WTC11 (cell line): ENCODE measurements at places on chromosomes 5 and 9. TPM values are rescaled to one million over a fixed set of nuclear protein-coding genes. Genes with fewer than 3 reads are reported as not detected.

GRCh38 chr5:83564069-83564749 lies 92.7 kb downstream of the VCAN start:
- H3K36me3 ChIP-seq = peaks cover 42% of the 10 kb centered on the region
- no peak overlapping the region for H3K4me3 ChIP-seq
- no peak overlapping the region for H3K27ac ChIP-seq

DNA sequence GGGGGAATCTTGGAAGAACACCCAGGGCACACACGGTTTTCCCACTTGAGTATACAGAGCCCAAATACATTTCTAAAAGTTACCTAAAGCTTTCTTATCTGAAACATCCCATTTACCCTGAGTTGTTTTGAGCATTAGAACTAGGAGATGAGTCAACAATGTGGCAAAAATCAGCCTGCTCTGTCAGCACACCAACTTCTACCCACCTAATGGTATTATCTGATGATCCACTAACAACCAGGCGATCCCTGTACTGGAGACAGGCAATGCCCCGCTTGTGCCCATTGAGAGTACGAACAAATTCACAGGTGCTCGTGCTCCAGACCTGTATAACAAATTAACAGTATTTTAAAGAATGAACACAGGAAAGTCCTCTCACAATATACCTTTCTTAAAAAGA lies 87.0 kb downstream of the SMIM23 start:
- H3K27me3 ChIP-seq = no peaks in the 10 kb centered on the region
- no peak overlapping the region for H3K4me3 ChIP-seq
- no peaks in the 10 kb centered on the region for H3K4me1 ChIP-seq
- H3K36me3 ChIP-seq = peaks cover 47% of the 10 kb centered on the region
- DNase-seq = no peak
- H3K27ac ChIP-seq = no peak overlapping the region

DNA sequence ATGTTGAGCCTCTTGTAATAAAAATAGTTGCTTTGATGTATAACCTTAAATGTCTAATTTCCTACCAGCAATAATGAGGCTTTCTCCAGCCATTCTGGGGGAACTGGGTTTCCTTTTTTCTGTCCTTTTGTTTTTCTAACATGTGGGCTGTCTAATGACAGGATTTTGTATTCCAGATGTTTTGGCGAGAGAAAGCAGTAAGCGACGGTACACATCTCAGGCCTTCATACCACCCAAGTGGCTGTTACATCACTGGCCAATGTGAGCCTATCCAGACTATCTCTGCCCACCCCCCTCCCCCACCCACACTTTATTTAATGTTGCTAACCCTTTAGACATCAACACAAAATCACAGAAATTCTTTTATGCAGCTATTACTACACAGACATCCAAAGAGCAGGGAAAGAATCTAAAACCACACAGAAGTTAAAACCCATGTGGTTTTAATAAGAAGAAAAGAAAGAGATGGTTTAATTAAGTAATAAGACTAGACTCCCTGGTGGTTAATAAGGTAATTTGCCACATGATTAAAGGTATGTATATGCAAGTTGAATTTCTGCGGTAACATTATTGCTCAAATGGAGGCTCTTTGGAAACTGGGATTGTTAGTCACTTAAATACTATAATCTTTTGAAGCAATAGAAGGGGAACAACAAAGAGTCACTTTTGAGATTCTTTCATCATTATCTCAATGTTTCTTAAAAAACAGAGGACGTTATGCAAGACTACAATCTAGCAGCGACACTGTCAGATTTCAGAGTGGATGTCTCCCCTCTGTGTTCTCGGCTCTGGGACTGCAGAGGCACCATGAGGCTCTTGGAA lies 365.1 kb downstream of the ENC1 start:
- DNase-seq = no peak
- H3K4me1 ChIP-seq = peaks cover 13% of the 10 kb centered on the region
- H3K36me3 ChIP-seq = no peaks in the 10 kb centered on the region

- no peak overlapping the region for H3K27ac ChIP-seq
- peak overlapping the region; percentile 74 for H3K4me3 ChIP-seq
- peak; percentile 54 for DNase-seq
- peaks cover 92% of the 10 kb centered on the region for H3K27me3 ChIP-seq
- H3K4me1 ChIP-seq = peaks cover 6% of the 10 kb centered on the region
- no peaks in the 10 kb centered on the region for H3K36me3 ChIP-seq
Observed at GRCh38 chr9:32782476-32783167, 718 bp upstream of the TMEM215 start.

- no peak overlapping the region for H3K27ac ChIP-seq
- H3K27me3 ChIP-seq = peaks cover 84% of the 10 kb centered on the region
- H3K36me3 ChIP-seq = no peaks in the 10 kb centered on the region
- no peak for DNase-seq
- no peak overlapping the region for H3K4me3 ChIP-seq
Observed at GRCh38 chr5:169226895-169227294, 74.0 kb downstream of the SLIT3 start.

DNA sequence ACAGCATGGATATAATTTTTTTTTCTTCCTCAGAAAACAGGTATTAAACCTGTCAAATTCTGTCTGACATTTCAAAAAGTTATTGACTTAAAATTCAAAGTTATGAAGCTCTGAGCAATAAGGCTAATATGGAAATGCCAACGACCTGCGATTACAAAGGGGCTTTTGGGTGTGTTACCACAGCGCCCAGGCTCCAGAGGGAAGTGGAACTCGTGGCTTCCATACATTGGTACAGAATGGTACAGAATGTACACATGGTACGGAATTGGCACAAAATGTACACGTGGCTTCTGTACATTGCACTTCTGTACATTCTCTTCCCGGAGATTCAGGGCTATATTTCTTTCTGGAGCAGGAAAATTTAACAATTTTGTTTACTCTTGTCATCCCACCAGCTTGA lies 225.1 kb upstream of the TBCA start:
- H3K4me3 ChIP-seq = no peak overlapping the region
- H3K27me3 ChIP-seq = peaks cover 15% of the 10 kb centered on the region
- H3K36me3 ChIP-seq = no peaks in the 10 kb centered on the region
- H3K27ac ChIP-seq = no peak overlapping the region

GRCh38 chr9:111399772-111400563 lies 69.9 kb upstream of the OR2K2 start:
- H3K4me3 ChIP-seq = no peak overlapping the region
- no peak overlapping the region for H3K27ac ChIP-seq

- H3K27me3 ChIP-seq = no peaks in the 10 kb centered on the region
- peak; percentile 88 for DNase-seq
- H3K27ac ChIP-seq = peak overlapping the region; percentile 91; the same call in 1 of the 2 replicates
- H3K4me3 ChIP-seq = peak overlapping the region; percentile 85
- H3K36me3 ChIP-seq = no peaks in the 10 kb centered on the region
Observed at GRCh38 chr5:134526483-134527155, 1.1 kb downstream of the JADE2 start.

- DNase-seq = no peak
- peaks cover 13% of the 10 kb centered on the region for H3K4me1 ChIP-seq
- H3K27me3 ChIP-seq = no peaks in the 10 kb centered on the region
- H3K27ac ChIP-seq = no peak overlapping the region
- H3K36me3 ChIP-seq = 0 out of 2 replicates have a peak, but pooled peaks cover 2% of the 10 kb centered on the region
Observed at GRCh38 chr9:95150903-95151302, 166.6 kb downstream of the FANCC start.

- H3K4me1 ChIP-seq = no peaks in the 10 kb centered on the region
- no peak overlapping the region for H3K27ac ChIP-seq
- no peak for DNase-seq
- H3K27me3 ChIP-seq = no peaks in the 10 kb centered on the region
Observed at GRCh38 chr5:20055301-20055700, 67.3 kb upstream of the CDH18 start.

GRCh38 chr9:23123048-23123632 lies 676.5 kb downstream of the DMRTA1 start:
- no peaks in the 10 kb centered on the region for H3K36me3 ChIP-seq
- no peak overlapping the region for H3K27ac ChIP-seq
- no peak overlapping the region for H3K4me3 ChIP-seq
- DNase-seq = peak; percentile 35

DNA sequence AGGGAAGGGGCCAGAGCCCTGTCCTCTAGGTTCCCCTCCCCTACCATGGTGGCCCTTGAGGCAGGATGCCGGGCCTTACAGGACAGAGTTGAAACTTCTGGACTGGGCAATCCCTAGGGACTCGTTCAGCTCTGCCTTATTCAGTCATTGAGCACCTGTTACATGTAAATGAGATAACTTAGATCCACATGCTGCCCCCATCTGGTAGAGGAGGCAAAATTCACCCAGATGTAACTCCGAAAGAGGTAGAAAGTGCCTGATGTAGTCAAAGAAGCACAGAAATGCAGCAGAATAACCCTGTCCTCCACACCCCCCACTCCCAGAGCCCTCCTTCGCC lies 1.5 kb downstream of the GGTA1 start:
- H3K4me1 ChIP-seq = peaks cover 28% of the 10 kb centered on the region
- H3K36me3 ChIP-seq = 0 out of 2 replicates have a peak, but pooled peaks cover 4% of the 10 kb centered on the region
- H3K27me3 ChIP-seq = peaks cover 76% of the 10 kb centered on the region
- peak; percentile 61 for DNase-seq
- H3K27ac ChIP-seq = no peak overlapping the region
- H3K4me3 ChIP-seq = peak overlapping the region; percentile 79

DNA sequence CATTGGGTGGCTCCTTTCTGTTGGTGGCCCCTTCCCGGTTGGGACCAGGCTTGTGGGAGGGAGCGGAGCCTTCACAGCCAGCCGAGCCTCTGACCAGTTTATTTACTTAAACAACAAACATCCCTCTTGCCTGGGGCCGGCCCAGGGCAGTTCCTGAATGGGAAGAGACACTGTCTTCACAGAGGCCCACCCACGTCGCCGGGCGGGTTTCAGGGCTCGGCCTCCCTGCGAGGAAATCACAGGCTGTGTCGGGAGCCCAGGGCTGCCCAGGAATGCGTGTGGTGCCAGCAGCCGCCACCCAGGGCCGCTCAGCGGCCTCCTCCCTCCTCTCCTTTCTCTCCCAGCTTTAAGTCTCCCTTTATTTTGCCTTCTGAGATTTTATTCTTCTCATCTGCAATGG lies 132.5 kb downstream of the HSD17B3 start:
- 0 out of 2 replicates have a peak overlapping the region, but pooled peaks have one; percentile 41 for H3K27ac ChIP-seq
- DNase-seq = peak; percentile 84
- H3K36me3 ChIP-seq = no peaks in the 10 kb centered on the region
- peaks cover 21% of the 10 kb centered on the region for H3K4me1 ChIP-seq

- no peak overlapping the region for H3K4me3 ChIP-seq
- H3K4me1 ChIP-seq = peaks cover 4% of the 10 kb centered on the region; the same call in 1 of the 2 replicates
- peaks cover 62% of the 10 kb centered on the region for H3K36me3 ChIP-seq
- peak overlapping the region; percentile 57; the same call in 1 of the 2 replicates for H3K27ac ChIP-seq
- H3K27me3 ChIP-seq = no peaks in the 10 kb centered on the region
- peak; percentile 46 for DNase-seq
Observed at GRCh38 chr5:1324719-1325190, 20.1 kb downstream of the CLPTM1L start.

DNA sequence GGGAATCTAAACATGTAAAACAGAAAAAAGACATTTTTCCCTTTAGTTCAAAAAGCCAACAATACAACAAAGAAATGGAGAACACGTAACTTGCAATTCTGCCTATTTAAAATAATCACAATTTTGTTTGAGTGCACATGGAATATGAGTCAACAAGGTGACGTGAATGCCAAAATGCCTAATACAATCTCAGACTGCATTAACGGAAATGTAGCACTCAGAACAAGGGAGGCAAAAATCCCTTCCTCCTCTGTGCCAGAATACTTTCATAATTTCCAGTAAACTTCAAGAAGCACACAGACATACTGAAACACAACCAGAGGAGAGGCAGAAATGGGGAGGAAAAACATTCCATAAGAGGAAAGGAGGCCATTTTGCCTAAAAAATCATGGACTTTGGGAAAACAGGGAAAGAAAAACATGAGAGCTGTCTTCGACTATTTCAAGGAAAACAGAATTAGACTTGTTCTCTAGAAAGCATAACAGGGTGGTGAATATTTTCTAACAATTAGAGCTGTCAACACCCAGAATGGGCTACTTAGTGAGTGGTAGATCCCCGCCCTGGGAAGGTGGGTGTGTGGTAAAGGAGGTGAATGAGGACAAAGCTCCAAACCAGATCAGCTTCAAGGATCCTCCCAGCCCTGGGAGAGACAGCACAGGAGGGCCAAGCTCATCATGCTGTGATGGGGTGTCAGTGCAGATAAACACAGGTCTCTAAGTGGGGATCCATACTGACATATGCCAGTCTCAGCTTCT lies 48.2 kb downstream of the ABCA1 start:
- peaks cover 46% of the 10 kb centered on the region for H3K4me1 ChIP-seq
- peaks cover 12% of the 10 kb centered on the region for H3K27me3 ChIP-seq
- H3K4me3 ChIP-seq = no peak overlapping the region
- no peak for DNase-seq
- H3K36me3 ChIP-seq = 0 out of 2 replicates have a peak, but pooled peaks cover 4% of the 10 kb centered on the region

GRCh38 chr9:35730486-35730854 lies 1.5 kb downstream of the TLN1 start:
- no peaks in the 10 kb centered on the region for H3K27me3 ChIP-seq
- peaks cover 14% of the 10 kb centered on the region for H3K4me1 ChIP-seq
- DNase-seq = no peak
- H3K4me3 ChIP-seq = peak overlapping the region; percentile 90

DNA sequence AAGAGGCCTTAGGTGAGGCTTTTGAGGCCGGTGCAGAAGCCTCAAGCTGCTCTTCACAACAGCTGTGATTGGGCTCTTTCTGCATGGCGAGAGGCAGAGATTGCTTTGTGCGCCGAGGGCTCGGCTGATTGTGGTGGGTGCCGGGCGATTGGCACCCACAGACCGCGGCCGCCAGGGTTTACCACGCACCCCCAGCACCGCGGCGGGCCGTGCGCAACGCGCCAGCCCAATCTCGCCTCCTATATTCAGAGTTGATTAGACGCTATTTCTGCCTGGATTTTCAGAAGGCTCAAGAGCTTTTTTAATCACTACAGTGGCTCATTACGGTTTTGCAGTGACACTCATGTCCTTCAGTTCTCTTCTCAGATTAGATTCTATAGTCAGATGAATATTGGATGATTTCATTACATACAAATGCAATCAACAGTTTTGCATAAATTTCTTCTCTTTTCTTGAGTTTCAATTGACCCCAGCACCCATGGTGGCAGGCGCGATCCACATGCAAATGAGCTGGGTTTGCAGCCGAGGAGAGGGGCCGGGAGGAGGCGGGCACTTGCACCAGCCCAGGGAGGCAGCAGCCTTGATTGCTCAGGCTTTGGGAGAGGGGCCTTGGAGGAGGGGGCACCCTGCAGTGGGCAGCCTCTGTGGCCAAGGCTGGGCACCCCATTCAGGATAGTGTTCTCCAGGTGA lies 33.8 kb upstream of the PTGS1 start:
- peaks cover 66% of the 10 kb centered on the region for H3K4me1 ChIP-seq
- 0 out of 2 replicates have a peak overlapping the region, but pooled peaks have one; percentile 23 for H3K27ac ChIP-seq
- H3K4me3 ChIP-seq = peak overlapping the region; percentile 55
- no peaks in the 10 kb centered on the region for H3K36me3 ChIP-seq
- no peak for DNase-seq
- peaks cover 8% of the 10 kb centered on the region; the same call in 1 of the 2 replicates for H3K27me3 ChIP-seq

- H3K27ac ChIP-seq = no peak overlapping the region
- no peaks in the 10 kb centered on the region for H3K27me3 ChIP-seq
- DNase-seq = no peak
- no peak overlapping the region for H3K4me3 ChIP-seq
Observed at GRCh38 chr5:132998556-132998955, 27.8 kb downstream of the ZCCHC10 start.

Gene MARCOL
- not detected in 3 replicates for total RNA-seq

Gene SERINC5
- total RNA-seq = 128 to 139 TPM (median 139 TPM) in 3 replicates

Gene PDLIM4
- total RNA-seq = 10.6 to 15.2 TPM (median 11.4 TPM) in 3 replicates

Gene PCDHGB1
- 4.9 to 5.6 TPM (median 5.5 TPM) in 3 replicates for total RNA-seq

Gene SEC16A
- 52.1 to 70.9 TPM (median 52.3 TPM) in 3 replicates for total RNA-seq

Gene FYB1
- 0.27 to 0.71 TPM (median 0.52 TPM) in 3 replicates for total RNA-seq

Gene BTF3
- 736 to 764 TPM (median 736 TPM) in 3 replicates for total RNA-seq

Gene GABBR2
- 0.92 to 2.2 TPM (median 1.5 TPM) in 3 replicates for total RNA-seq

Gene GPR151
- total RNA-seq = not detected in 3 replicates

Gene MAP1B
- 65.4 to 95.0 TPM (median 65.7 TPM) in 3 replicates for total RNA-seq

Gene CTXN3
- total RNA-seq = not detected in 3 replicates

Gene ANKHD1
- 89.8 to 113 TPM (median 105 TPM) in 3 replicates for total RNA-seq
